ENCODE measurements at places on chromosomes 1 and 21.

- no peak for DNase-seq
Measured at GRCh38 chr1:28915031-28915895, 894 bp downstream of the EPB41 start.

DNA sequence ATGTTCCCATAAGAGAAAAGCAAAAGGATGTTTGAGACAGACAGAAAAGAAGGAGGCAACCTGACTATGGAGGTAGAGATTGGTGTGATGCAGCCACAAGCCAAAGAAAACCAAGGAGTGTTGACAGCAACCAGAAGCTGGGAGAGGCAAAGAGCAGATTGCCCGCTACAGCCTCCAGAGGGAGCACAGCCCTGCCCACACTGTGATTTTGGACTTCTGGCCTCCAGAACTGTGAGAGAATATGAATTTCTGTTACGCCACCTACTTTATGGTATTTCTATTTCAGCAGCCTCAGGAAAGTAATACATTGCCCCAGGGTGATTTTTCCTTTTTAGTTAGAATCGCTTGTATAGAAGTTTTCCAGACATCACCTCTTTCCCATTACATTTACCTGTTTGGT is 28.4 kb downstream of the SLAMF6 start:
- DNase-seq: no peak

- DNase-seq: no peak
Measured at GRCh38 chr1:219027146-219027673, 146.5 kb upstream of the LYPLAL1 start.

GRCh38 chr1:230212405-230212936 is 145.4 kb downstream of the GALNT2 start:
- no peak for DNase-seq

GRCh38 chr1:181817091-181817490 is 244.4 kb downstream of the ZNF648 start:
- no peak for DNase-seq

GRCh38 chr1:61461406-61462384 is 263.2 kb downstream of the TM2D1 start:
- no peak for DNase-seq

GRCh38 chr21:30189773-30190172 is 23.2 kb upstream of the CLDN17 start:
- DNase-seq: no peak

GRCh38 chr1:22635436-22635835 is 992 bp upstream of the C1QA start:
- no peak for DNase-seq

GRCh38 chr1:223363057-223363855 is 720 bp downstream of the SUSD4 start:
- DNase-seq: peak; percentile 68

GRCh38 chr1:115929881-115930280 is 46.4 kb upstream of the SLC22A15 start:
- DNase-seq: no peak

- DNase-seq: no peak
Measured at GRCh38 chr1:247295746-247296145, 35.9 kb downstream of the ZNF496 start.

- DNase-seq: no peak
Measured at GRCh38 chr1:216046336-216046735, 376.9 kb downstream of the USH2A start.

GRCh38 chr21:42151148-42151947 is 67.6 kb upstream of the ABCG1 start:
- DNase-seq: peak; percentile 46

DNA sequence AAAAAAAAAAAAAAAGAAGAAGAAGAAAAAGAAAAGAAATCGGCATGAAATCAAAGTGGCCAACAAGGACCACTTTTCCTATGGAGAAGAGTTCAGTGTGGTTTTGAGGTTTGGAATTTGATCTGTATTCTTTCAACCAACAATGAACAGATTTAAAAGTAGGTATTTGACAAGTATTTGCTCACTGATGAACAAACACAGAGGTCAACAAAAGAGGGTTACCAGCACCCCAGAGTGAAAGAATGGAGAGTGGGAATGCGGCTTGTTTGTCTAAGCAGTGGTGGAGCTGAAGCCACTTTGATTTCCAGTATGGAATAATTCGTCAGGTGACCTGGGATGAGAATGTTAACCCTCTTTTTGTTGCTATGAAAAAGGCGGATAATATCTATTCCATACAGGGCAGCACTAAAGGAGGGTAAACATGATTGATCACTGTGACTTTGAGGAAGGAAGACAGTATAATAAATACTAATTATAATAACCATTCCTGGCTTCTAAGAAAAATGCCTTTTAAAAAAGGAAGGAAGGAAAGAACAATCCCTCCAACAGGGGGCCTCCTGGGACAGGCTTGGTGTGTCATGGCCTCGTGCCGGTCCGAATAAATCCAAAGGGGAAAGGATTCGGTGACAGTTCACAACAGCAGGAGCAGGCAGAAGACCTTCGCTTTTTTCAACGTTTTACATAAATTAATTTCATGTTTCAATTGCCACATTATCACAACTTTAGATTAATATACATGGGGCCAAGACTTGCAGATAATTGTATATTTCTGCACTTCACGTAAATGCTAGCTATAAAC is 37.2 kb upstream of the SIM2 start:
- DNase-seq: no peak

- DNase-seq: no peak
Measured at GRCh38 chr1:210362526-210362925, 33.8 kb downstream of the HHAT start.

- no peak for DNase-seq
Measured at GRCh38 chr1:155083865-155084721, 5.5 kb downstream of the EFNA3 start.

DNA sequence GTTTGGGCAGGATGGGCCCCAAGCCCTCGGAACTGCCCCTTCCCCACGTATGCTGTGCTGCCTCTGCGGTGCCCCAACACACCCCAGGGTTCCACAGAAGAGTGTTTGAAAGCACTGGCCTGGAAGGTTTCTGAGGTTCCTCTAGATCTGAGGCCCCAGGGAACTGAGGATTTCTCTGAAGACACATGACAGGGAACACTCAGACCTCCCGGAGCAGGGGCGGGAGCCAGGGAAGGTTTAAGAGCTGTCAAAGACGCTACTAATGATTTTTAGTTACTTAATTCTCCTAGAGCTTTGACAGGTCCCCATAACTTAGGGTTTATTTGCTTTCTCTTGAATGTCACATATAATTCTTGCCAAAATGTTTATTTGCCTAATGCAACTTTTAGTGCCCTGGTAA is 212.3 kb upstream of the GRIK3 start:
- DNase-seq: no peak

DNA sequence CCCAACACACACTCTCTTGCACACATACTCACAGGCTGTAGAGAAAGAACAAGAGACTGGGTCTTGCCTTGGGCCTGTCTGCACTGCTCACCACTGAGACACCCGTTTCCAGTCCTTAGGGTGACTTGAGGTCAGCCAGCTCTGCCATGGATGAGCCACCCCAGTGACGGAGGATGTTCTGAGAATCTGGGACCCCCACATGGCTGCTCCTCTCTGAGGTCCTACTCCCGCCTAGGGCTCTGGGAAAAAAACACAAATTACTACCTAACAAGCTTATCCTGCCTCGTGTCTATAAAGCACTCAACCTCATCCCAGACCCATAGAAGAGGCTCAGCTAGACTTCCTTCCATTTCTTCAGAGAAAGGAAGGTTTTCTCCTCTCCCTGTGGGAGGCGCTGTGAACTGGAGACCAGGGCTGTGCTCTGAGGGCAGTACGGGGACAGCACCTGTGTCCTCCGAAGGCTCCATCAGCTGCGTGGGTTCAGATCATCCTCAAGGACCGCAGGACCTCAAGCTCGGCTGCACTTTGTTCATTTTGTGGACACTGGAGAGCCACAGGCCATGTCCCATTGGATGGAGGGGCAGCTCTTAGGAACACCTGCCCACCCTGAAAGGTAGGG is 4.3 kb upstream of the CLEC20A start:
- no peak for DNase-seq

DNA sequence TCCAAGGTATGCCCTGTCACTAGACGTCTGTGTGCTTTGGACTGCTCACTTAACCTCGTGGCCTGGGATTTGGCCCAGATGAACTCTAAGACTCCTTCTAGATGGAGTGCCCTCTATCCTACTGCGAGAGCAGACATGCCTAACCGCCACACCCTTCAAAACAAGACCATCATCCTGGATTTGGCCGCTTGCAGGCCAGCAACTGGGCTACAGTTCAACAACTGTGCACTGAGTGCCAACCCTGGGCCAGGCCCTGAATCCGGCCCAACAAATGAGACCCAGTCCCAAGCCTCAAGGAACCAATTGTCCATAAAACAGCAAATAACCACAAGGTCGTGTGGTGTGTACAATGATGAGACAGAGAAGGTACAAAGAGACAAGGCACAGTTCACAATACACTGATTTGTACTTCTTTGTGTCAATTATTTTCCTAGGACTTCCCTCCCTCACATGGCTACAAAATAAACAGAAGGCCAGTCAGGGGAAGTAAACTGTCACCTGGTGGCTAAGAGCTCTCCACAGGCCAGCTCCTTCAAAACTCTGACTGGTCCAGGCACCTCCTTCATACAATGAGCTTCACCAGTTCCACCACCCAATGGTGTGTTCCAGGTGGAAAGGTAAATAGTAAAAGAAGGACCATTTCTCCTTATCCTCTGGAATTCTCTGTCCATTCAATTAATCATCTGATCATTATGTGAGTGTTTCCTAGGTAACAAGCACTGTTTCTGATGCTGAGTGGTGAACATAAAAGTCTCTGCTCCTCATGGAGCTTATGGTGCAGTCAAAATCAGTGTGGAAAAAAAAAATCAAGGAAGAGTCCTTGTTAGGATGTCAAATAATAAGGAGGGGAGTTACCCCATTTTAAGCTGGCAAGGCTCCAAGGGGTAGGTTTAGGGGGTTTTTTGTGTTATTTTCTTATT is 60.4 kb downstream of the CAPZB start:
- no peak for DNase-seq

DNA sequence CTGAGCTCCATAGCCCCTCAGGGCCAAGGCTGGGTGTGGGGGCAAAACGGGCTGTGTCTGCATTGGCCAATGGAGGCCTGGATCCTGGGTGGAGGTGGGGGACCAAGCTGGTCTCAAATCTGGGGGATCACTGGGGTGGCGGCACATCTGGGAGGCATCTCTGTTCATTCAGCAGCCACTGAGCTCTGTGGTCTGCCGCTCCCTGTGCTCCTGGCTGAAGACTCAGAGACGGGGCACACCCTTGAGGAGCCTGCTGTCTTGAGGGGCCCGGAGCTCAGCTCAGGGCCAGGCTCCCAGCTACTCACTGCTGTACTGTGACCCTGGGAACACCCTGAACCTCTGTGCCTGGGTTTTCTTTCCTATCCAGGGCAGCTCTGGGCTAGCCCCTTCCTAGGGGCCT is 90.3 kb upstream of the WNT4 start:
- DNase-seq: no peak

DNA sequence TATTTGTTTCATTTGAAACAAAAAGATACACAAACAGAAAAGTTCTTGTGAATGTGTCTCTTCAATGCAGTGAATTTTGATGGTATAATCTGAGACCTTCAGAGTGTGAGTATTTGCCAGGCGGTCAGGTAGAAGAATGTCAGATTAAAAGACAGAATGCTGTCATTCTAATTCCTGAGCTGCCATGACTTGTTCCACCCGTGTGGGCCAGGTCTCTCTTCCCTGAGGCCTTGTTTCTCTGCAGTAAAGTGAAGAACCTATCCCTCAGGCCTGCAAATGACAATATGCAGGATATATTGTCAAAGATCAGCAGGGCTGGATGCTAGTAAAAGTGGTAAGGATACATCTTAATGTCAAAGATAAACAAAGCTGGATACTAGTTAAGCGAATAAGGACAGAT is 111.4 kb downstream of the ZP4 start:
- DNase-seq: no peak

GRCh38 chr1:196115646-196116045 is 492.6 kb downstream of the KCNT2 start:
- no peak for DNase-seq

DNA sequence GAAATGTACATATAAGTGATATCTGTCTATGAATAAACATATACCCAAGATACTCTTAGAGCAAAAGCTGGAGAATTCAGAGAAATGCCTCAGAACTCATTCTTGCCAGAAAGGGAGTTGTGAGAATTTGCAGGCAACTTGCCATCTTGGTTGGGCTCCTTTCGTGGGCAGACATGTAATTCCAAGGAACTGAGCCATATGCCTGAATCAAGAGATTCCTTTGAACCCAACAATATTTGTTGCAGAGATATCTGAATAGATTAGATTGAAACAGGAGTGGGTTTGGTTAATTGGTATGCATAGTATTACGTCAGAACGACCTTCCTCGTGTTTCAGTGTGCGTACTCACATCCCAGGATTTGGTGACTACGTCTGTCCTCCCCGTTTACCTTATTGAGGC is 67.0 kb downstream of the TGFB2 start:
- no peak for DNase-seq

DNA sequence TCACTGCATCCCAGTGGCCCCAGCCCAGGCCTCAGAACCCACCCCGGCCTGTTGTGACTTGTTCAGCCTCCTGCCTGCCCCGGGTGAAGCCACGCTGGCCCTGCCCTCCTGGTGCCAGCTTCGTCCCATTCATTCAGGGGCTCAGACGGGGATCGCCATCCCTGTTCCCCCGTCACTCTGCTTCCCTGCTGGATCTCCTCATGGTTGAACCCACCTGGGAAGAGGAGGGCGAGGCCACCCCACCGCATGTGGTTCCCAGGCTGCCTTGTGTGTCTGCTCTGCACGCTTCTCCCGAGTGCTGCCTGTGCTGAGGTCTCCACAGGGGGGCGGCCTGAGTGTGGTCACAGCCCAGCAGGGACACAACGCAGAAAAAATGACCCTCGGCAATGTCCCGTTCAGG is 108.2 kb upstream of the ACTRT2 start:
- DNase-seq: no peak

DNA sequence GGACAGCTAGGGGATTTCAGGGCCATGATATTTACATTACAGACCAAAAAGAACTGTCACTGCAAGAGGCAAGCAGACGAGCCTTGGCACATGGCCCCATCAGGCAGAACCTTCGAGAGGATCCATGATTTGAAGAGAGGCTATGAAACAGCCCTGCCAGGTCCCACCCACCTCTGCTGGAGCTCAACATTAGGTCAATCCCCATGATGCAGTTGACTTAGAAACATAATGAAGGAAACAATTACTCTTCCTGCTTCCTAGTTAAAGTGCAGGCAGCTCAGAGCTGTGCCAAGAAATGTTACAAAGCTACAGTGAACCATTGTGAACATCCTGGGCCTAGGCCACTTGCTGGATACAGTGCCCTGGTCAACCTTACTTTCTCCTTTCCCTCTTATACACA is 41.7 kb upstream of the PTCH2 start:
- DNase-seq: no peak

DNA sequence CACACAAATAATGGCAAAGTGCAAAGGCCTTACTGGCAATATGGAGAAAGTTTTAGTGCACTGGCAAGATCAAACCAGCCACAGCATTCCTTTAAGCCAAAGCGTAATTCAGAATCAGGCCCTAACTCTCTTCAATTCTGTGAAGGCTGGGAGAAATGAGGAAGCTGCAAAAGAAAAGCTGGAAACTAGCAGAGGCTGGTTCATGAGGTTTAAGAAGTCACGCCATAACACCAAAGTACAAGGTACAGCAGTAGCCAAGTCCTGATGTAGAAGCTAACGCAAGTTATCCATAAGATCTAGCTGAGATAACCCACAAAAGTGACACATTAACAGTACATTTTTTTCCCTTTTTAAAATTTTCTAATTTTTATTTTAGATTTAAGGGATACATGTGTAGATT is 57.1 kb downstream of the SLC27A3 start:
- DNase-seq: no peak

GRCh38 chr1:76294482-76295194 is 220.1 kb downstream of the ST6GALNAC3 start:
- no peak for DNase-seq

GRCh38 chr1:116854716-116855115 is 55.0 kb upstream of the PTGFRN start:
- DNase-seq: no peak

- DNase-seq: no peak
Measured at GRCh38 chr1:8496473-8496872, 178.6 kb downstream of the SLC45A1 start.

All from left forelimb (tissue), 1 donor.